Heart left ventricle (tissue), 16 donors: ENCODE measurements at places on chromosomes 3 and 15. TPM values are rescaled to one million over a fixed set of nuclear protein-coding genes. Genes with fewer than 3 reads are reported as not detected.

GRCh38 chr15:89599021-89599420, 23.8 kb downstream of the TICRR start:
- DNase-seq = no peak

SLCO2A1 gene
- total RNA-seq = 12.6 TPM

- no peak for DNase-seq
Observed at GRCh38 chr15:82570721-82571508, 30.7 kb upstream of the RPS17 start.

TUSC7 gene
- not detected for total RNA-seq

- no peak for DNase-seq
Observed at GRCh38 chr15:100681335-100681746, 79.0 kb downstream of the ASB7 start.

DNA sequence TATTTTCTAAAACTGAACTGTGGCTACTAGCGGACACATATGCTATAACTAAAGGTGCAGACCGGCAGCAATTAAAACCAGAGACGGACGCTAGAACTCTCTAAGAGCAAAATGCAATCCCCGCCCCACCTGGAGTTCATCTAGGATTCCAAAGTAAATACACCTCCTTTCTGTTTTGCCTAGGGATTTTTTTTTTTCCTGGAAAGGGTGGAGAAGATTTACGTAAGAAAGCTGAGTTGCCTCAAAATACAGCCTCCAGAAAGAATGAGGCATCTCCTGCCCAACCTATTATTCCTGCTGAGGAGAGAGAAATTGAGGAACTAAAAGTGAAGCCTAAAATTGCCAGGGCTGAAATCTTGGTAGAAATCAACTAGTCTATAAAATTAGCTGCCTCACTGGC, 150.2 kb downstream of the TP63 start:
- no peak for DNase-seq

DNA sequence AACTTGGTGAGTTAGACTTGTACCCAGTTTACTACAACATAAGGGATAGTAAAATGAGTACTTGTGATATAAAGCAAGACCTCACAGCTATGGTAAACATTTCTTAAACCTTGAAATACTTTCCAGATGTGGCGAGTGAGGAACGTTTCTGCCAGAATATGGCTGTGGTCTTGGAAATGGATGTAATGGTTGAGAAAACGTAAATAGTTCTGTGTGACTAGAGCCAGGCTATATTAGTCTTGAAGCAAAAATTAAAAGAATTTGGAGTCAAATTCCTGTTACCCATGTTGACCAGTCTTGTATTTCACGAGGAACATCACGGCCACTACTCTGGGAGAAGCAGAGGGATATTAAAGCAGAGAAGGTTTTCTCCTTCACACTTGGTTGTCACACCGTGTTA, 15.3 kb downstream of the OR4F15 start:
- no peak for DNase-seq

GRCh38 chr3:4981665-4982494, 2.6 kb downstream of the BHLHE40 start:
- DNase-seq = no peak

MORC1 gene
- total RNA-seq = not detected

DNA sequence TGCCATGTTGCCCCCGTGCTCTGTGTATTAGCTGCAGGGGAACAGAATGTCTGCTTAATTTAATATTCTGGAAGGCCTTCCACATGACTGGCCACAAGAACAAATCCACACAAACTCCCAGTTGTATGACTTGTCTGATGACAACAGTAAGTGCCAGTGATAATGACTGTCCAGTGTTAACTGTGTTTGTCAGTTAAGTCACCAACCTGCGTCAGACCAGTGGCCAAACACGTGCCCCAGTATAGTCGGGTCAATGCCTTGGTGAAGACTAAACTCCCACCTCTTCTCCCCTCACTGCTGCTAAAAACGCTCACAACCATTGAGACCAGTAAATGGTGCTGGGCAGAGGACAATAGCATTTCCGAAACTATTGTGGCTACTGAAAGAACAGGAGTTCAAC, 9.8 kb upstream of the ATP13A5 start:
- no peak for DNase-seq

MEIS2 gene
- total RNA-seq = 38.3 TPM

CPLX3 gene
- not detected for total RNA-seq

GABRG3 gene
- total RNA-seq = not detected

- no peak for DNase-seq
Observed at GRCh38 chr3:15795651-15796308, 2.0 kb downstream of the ANKRD28 start.

DNA sequence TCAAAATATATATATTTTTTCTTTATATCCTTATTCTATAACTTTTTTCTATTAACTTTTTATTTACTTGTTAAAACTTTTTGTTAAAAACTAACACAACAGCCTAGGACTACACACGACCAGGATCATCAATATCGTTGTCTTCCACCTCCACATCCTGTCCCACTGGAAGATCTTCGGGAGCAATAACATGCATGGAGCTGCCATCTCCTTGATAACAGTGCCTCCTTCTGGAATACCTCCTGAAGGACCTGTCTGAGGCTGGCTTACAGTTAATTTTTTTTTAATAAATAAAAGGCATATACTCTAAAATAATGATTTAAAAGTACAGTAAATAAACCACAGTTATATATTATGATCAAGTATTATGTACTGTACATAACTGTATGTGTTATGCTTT, 58.9 kb downstream of the SFMBT1 start:
- no peak for DNase-seq

DNA sequence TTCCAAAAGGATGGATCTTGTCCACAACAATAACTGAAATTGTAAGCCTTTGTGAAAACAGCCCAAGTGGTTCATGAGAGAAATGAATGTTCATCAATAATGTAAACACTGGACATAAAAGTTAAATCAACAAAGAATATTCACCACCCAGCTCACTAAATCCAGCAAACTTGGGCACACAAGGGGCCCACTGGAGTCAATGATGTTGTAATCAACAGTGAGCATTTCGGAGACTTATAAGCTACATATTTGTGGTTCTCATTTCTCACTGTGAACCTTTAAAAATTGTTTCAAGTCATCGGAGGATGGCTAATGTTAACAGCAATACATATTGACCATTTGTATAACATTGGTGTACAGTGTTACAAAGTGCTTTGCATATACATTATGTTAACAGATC, 63.1 kb downstream of the VGLL4 start:
- DNase-seq = no peak

GPR156 gene
- total RNA-seq = 0.24 TPM

DNA sequence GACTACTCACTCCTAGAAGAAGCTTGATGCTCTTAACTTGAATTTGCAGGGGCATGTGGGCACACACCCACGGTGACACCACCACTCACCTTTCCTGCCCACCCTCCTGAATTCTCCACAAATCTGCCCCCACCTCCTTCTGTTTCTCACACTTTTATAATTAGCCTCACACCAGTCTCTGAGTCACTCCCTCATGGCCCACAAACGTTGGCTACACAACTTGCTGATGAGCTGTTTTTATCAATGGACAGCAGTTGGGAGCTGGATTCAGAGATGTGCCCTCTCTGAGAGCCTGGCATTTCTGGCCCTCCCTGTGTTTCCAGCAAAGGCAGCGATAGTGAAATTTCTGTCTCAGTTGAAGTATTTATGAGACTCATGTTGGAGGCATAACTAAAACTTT, 1.3 kb downstream of the COLQ start:
- peak; percentile 36 for DNase-seq

GADL1 gene
- total RNA-seq = not detected

PRSS50 gene
- 0.23 TPM for total RNA-seq

DNA sequence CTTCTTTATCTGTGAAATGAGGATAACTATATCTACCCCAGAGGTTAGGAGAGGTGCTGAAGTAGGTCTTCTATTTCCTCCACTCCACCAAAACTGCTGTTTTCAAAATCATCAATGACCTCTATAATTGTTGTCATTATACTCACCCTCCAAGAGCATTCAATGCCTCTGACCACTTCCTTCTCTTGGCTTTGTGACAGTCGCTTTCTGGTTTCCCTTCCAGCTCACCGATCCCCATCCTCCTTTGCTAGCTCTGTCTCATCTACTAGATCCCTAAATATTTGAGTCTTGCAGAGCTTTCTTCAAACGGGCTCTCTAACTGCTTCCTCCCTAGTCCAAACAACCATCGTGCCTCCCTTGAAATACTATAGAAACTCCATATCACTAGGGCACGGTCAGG, 153.5 kb downstream of the RPLP1 start:
- no peak for DNase-seq

DNA sequence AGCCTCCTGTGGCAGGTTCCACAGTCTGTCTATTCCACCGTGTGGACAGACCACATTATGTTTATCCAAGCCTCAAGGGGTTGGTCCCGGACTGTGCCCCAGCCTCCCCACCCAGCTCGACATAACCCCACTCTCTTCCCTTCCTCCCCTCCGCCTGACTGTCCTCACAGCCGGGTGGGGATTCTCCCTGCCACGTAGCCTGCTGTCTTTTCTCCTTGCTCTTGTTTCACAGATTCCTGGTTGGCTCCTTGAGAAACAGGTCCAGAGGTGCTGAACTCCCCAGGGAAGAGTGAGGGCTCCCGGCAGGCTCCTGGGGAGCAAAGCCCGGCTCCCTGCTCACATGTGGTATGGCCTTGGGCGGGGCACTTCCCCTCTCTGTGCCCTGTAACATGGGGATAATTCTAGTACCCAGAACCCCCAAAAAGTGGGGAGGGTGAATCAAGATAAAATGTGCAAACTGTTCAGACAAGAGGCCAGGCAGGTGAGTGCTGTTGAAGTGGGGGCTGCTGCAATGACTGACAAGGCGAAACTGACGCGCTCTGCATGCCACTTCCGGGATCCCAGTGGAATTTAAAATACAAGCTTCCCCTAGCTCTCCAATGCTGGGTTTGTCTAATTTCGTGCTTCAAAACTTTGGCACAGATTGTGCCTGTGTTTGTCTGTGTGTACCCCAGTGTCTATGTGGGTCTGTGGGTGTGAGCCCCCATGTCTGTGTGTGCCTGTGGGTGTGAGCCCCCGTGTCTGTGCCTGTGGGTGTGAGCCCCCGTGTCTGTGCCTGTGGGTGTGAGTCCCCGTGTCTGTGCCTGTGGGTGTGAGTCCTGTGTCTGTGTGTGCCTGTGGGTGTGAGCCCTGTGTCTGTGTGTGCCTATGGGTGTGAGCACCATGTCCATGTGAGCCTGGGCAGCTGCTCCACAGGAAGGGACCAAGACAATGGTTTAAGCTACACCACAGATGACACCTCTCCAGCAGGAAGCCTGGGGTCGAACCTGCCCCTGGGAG, 160.6 kb upstream of the IQSEC1 start:
- no peak for DNase-seq

ADAMTS7 gene
- total RNA-seq = 15.9 TPM

DLG1 gene
- 44.2 TPM for total RNA-seq

GABRR3 gene
- not detected for total RNA-seq

DNA sequence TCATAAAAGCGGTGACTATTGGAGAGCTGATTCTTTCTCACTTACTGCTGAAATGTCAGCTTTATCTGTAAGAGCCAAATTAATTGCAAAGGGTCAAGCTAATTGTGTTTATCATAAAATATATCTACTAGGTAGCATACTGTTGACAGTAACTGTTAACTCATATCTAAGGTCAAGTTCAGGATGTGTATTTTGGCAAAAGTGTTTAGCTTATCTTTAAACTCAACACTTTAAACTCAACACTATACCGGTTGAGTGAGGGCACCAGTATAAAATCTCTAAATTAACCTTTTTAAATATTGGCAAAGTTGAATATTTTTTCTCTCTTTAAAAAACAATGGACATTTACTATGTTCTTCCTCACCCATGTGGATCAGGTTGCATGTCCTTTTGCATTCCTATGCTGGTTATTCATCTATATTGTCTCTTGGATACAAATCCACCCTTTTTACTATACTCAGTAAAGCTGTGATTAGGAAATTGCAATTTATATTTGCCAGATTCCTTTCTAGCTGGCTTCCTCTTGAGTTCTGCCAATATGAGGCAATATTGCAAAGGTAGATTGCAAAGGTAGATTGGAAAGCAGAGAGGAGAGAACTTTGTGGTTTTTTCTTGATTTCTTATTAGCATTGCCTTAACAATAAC, 344.6 kb upstream of the DCBLD2 start:
- DNase-seq = no peak

DNA sequence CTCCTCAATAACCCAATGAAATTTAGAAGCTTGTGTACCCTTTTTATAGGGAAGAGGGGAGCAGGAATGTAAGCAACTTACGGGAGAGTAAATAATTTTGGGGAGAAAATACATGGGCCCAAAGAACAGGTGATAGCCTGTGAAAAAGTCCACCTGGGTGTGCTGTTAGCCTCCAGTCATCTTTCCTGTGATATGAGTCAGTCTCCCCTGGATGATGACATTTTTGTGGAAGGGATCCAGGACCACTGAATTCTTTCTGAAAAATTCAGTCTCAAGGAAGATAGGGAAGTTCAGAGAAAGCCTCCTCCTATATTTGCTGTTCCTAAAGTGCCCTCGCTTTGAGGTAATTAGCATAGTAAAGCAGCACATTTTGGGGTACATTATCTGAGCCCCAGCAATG, 149.8 kb downstream of the SQOR start:
- no peak for DNase-seq

- no peak for DNase-seq
Observed at GRCh38 chr3:95228416-95228815, 1165.6 kb downstream of the NSUN3 start.

DNA sequence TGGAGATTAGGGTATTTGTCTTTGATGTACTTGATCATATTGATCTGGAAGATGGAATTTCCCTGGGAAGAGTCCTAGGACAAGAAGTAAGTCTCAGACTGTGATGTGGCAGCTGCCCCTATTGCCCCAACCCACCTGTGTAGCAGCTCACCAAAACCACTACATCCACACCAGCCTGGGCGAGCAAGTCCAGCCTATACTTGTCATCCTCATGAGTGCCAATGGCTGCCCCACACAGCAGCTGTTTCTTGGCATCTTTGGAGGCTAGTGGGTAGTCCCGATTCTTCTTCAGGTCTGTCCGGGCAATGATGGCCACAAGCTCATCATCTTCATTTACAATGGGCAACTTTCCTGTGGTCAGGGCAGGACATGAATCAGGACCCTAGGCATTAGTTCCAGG, 2.7 kb downstream of the IMPDH2 start:
- no peak for DNase-seq

DNA sequence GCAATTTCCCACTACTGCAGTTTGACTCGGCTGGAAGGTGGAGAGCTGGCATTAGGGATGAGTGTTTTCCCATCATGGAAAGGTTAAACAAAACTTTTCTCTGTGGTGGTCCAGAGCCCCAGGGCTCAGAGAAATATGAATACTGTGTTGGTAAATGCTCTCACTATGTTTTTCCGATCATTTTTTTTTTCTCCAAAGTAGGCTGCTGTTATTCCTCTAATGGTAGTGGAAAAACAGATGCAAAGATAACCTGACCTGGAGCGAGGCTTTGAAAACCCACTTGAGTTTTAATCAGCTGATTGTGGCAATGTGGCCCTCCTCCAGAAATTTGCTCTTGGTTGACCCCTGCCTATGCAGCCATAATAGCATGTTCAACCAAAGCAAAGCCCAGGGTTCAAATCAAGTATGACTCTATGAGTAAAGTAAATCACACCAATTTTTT, 320.8 kb upstream of the CTNNB1 start:
- DNase-seq = no peak

SPTBN5 gene
- total RNA-seq = 1.5 TPM

DNA sequence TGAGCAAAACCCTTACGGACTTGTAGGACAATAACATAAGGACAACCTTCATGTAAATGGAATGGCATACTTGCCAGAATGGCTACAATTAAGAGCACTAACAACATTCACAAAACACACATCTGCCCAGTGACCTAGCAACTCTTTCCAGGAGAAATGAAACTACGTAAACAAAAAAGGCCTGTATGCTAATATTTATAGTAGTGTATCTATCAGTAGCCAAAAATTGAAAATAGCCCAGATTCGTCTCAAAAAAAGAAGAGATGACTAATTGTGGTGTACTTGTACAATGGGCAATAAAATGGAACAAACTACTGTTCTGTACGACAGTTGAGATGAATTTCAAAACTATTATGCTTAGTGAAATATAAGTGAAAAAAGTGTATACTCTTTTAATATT, 38.4 kb downstream of the CMC1 start:
- no peak for DNase-seq
